ENCODE measurements at places on chromosomes 6 and 20. TPM values are rescaled to one million over a fixed set of nuclear protein-coding genes. Genes with fewer than 3 reads are reported as not detected.

Gene PRL
- polyA plus RNA-seq, result not detected

Gene PRPH2
- under 0.01 TPM for polyA plus RNA-seq

Gene FAM110A
- 10.7 TPM for polyA plus RNA-seq

Gene KHDRBS2
- not detected for polyA plus RNA-seq

Gene PPP1R3G
- 0.23 TPM for polyA plus RNA-seq

Gene MCHR2
- polyA plus RNA-seq, result not detected

Gene CAGE1
- not detected for polyA plus RNA-seq

Gene MDN1
- polyA plus RNA-seq, result 16.5 TPM

Gene TRIM31
- 118 TPM for polyA plus RNA-seq

Gene DZANK1
- polyA plus RNA-seq, result 4.2 TPM

Gene IL17F
- not detected for polyA plus RNA-seq

Gene CTNNBL1
- polyA plus RNA-seq, result 27.3 TPM
